Prostate gland (tissue), 2 donors: ENCODE measurements at places on chromosomes 7 and 10. TPM values are rescaled to one million over a fixed set of nuclear protein-coding genes. Genes with fewer than 3 reads are reported as not detected.

HABP2 gene
- not detected for total RNA-seq

GPR26 gene
- total RNA-seq = not detected

CYP26A1 gene
- not detected for total RNA-seq

GRCh38 chr7:112481121-112481736 is 438 bp downstream of the LSMEM1 start:
- no peak for DNase-seq

- no peak for DNase-seq
Measured at GRCh38 chr10:103640436-103641181, 147.1 kb downstream of the NEURL1 start.

DNA sequence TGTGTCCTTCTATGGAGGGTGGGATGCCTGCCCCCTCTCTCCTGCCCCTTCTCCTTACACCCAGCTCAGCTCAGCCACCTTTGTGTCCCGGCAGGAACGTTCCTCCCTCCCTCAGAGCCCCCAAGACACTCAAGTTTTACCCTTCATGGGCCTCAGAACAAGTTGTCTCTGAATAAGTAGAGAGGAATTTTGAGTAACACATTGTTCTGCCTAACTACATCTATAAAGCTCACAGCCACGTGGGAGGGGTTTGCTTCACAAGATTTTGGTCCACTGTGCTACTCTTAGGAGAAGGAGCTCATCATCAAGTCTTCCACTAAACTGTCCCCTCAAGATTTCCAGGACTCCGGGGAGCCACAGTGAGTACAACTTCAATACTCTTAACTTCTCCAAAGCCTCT is 51.6 kb upstream of the ZNF32 start:
- DNase-seq = no peak

GRCh38 chr10:663466-663751 is 26.1 kb downstream of the DIP2C start:
- DNase-seq = no peak

DNA sequence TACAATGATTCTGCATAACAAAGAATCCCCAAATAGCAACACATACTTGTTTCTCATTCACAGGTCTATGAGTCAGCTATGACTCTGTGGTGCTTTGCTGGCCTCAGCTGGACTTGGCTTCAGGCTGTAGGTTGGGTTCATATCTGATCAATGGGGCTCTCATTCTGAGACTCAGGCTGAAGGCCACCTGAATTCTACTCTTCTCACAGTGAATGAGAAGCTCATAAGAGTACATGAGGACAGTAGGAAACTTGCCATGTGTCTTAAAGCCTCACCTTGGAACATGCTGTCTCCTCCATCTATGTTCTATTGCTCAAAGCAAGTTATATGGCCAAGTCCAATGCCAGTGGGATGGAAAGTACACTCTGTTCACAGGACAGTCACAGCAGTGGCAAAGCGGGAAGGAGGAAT is 292.9 kb downstream of the BMPER start:
- peak; percentile 82 for DNase-seq

- peak; percentile 90 for DNase-seq
Measured at GRCh38 chr7:106064771-106065574, 47.1 kb downstream of the SYPL1 start.

DNA sequence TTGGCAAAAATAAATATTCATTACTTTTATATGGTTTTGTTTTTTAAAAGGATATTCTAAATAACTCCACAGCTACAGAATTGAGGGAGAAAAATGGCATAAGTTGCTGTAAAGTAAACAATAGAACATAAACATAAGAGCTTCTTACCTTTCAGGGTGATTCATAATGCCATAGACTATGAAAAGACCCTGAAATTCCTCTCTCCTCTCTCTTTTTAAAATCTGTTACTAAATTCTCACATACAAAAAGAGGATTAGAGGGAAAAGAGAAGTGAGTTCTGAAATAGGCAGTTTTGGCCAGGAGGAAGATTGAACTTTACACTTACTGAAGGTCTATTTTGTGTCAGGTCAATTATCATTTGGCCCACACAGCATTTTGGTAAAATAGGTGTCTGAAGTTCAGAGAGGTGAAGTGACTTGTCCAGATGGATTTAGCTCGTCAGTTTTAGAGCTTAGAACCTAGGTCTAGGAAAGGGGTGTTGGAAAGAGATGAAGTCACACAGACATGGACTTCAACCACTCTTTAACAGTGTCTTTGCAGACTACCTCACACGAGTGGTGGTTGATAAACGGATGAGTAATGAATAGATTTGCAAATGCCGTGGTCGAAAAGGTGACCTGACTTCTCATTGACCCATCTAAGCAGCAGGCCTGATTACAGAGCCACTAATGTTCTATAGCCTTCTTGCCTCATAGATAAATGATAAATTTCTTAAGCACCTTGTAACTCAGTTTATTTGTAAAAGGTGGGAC is 190.6 kb upstream of the CCDC6 start:
- DNase-seq = no peak

DNA sequence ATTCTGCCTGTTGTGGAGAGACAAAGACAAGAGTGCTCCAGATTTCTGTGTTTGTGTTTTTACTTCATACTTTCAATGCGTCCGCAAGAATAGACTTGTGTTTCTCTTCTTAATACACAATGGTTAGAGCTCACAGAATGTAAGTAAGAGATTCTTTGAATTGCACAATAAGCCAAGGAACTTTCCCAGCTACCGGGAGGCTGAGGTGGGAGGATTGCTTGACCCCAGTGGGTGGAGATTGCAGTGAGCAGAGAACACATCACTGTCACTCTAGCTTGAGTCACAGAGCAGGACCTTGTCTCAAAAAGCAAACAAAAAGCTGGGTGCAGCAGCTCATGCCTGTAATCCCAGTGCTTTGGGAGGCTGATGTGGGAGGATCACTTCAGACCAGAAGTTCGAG is 250.7 kb upstream of the MYO3A start:
- DNase-seq = no peak

GRCh38 chr10:52313933-52314821 is at the start of gene DKK1:
Gene DKK1, plus strand, starts transcription at chr10:52314281. Its CDS starts 154 bp downstream, at chr10:52314435.
- peak; percentile 51 for DNase-seq

- DNase-seq = no peak
Measured at GRCh38 chr10:84257343-84258020, 12.6 kb downstream of the RGR start.

DNA sequence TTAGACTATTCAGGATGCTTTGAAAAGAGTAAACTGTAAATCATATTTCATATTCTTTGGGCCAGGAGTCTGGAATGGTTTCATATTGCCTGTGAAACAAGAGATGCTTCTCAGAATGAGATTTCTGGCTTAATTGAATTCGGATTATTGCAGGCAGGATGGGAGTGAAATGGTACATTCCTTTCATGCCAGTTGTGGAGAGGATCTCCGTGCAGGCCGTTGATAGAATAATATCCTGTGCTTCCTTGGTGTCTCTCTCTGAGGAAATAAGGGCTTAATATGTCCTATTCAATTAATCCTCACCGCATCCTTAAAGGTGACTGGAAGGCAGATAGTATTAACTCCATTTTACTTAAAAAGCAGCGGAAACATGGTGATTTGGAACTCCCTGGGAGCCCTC is 56.6 kb downstream of the CUX1 start:
- no peak for DNase-seq

DNA sequence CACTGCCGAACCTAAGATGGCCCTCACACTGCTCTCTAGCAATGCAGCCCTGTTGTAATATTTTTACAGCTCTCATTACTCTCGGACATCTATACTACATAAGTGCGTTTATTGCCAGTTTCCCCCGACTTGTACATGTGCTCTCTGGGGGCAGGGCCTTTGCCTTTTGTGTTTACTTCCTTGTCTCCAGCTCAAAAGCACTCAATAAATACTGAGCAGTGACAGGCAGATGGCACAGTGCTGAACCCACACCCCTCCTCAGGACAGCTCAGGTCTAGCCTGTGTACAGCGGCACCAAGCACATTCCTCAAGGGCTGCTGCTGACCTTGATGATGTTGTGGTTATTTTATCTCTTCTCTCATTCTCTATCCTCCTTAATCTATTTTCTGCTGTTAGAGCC is 68.0 kb upstream of the ELMO1 start:
- no peak for DNase-seq

- DNase-seq = no peak
Measured at GRCh38 chr7:81460250-81461045, 309.4 kb downstream of the HGF start.

DNA sequence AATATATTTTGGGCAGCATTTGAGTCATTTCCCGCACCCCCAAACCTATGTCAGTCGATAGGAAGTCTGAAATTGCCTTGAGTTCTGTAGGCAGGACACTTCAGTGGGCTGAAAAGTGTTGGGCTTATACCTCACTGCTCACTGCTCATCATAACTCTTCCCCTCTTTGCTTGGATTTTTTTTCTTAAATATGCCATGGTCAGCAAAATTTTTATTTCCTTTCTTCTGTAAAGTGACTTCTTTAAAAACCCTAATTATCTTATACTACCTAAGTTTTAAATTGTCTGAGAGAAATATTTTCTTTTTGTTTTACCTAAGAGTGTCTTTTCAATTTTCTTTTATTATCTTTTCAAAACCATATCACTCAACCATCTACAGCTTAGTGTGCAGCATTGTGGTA is 129.2 kb downstream of the KIF20B start:
- no peak for DNase-seq

DNA sequence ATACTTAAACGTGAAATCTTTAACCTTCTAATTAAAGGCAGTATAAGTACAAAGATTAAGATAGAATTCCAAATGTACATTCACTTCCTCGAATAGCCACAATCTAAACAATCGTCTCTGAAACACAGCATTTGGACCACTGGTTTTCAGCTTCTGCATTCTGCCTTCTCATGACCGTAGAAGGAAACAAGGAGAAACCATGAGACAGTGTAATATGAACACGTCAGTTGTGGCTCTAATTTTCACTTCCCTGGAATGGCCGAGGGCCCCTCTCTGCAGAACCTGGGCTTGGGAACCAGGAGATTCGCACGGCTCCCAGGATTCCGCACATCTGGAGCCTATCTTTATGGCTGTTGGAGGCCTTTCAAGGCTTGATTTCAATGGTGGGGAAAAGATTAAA is 189.3 kb downstream of the KLF6 start:
- no peak for DNase-seq

GRCh38 chr10:128642502-128642901 is 516.3 kb upstream of the MKI67 start:
- no peak for DNase-seq

DNA sequence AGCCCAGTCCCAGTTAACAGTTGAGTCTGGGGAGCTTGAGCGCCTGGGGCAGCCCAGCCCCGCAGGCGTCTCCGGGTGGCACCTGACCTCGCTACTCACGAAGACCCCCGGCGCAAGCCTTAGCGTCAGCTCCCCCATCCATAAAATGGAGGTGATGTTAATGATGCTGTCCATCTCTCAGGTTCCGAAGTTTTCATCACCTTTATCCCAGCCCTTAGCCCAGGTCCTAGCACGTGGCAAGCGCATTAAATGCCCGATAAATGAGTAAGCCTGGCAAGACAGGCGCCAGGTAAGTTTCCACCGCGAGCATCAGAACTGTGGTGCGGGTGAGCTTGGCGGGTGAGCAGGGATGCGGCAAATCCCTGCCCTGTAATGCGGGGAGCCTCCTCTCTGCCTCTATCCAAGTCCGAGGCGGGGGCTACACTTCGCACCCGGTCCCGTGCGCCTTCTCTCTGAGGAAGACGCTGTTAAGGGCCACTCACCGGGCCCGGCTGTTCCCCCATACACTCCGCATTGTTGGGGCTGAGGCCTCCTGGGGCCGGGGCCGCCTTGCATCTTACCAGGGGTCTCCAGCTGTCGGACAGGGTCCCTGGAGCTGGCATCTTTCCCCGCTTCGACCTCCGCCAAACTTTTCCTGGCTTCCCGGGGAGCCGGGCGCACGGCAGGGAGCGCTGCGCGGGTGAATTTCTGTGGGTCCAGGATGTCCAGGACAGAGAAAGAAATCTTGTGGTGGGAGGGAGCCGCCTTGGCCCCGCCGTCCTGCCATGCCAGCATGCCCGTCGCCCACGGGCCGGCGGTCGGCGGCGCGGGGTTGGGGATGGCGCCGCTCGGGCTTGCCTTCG is 444 bp downstream of the NKX1-2 start:
- no peak for DNase-seq

DNA sequence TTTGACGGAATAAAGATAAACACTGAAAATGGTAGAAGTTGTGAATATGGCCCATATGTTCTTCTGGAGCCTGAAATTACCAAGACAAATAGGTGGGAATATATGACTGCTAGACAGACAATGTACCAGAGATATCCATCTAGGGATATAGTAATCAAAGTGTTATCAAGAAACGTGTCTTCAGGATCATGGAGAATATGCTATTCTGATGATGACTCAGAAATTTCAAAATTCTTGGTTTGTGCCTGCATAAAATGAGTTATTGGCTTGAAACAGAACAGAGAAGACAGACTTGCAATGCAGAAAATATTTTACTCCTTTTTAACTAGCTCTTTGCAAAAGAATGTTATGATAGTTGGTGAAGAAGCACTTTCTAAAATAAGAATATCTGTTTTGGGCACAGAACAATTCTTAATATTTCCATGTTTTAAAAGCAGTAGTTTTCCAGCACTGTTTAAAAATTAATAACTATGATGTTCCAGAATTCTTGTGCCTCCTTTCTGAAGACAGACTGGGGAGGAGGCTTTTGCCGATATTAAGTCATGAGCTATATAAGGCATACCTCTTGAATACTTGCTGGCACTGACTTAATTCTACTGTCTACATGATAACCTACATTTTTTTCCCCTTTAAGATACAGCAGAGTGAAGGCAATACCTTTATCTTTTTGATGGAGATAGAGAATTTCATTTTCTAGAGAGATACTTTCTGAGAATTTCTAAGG is 34.4 kb upstream of the CABCOCO1 start:
- no peak for DNase-seq

GRCh38 chr10:88783724-88784123 is 18.8 kb upstream of the LIPM start:
- no peak for DNase-seq

DNA sequence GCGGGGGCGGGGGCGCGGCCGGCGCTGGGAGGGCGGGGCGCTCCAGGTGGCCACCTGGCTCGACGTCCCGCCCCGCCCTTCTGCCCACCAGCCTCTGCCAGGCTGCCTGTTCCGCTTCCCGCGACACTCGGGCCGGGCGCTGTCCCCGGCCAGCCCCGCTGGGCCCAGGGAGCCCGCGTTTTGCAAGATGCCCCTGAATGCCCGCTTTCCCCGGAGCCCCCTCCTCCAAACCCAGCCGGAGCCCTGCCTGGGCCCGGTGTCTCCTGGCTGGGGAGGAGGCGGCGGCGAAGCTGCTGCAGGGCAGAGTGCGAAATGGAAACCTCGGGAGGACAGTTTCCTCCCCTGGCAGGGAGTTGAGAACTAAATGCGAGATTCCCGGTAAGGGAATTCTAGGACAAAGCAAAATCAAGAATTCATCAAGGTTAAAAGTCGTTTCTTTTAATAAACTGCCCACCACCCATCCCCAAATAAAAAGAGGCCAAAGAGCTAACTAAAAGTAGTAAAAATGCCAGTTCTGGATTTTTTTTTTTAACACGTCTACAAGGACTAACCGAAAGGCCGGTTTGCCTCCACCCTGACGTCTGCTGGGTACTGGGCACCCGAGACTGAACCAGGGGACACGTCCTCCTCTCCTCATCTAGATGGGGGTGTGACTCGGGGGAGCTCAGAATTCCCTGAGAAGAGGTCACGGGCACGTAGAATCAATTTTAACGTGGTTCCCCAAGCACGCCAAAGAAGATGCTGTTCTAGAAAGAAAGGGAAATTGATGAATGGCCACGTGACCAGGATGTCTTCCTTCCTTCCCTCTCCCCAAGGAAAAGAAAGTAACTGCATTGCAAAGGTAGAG is 200.4 kb upstream of the NFE2L3 start:
- no peak for DNase-seq

- no peak for DNase-seq
Measured at GRCh38 chr7:157271315-157271990, 65.4 kb upstream of the DNAJB6 start.

GRCh38 chr7:98116656-98117461 is 10.2 kb downstream of the LMTK2 start:
- DNase-seq = no peak

- no peak for DNase-seq
Measured at GRCh38 chr7:2758673-2759616, 70.9 kb downstream of the AMZ1 start.
